CD14-positive monocyte (primary cell): ENCODE measurements at places on chromosomes 12 and 14.

- H3K27me3 ChIP-seq, result no peaks in the 10 kb centered on the region
- peak; percentile 46 for DNase-seq
- H3K36me3 ChIP-seq, result no peaks in the 10 kb centered on the region
- peak overlapping the region; percentile 45 for H3K4me3 ChIP-seq
- H3K27ac ChIP-seq, result no peak overlapping the region
Measured at GRCh38 chr12:46661110-46661845, 164.5 kb downstream of the SLC38A4 start.

- DNase-seq, result no peak
- no peak overlapping the region for H3K4me3 ChIP-seq
- H3K27ac ChIP-seq, result no peak overlapping the region
- no peaks in the 10 kb centered on the region for H3K36me3 ChIP-seq
Measured at GRCh38 chr12:130280742-130281141, 56.9 kb upstream of the PIWIL1 start.

DNA sequence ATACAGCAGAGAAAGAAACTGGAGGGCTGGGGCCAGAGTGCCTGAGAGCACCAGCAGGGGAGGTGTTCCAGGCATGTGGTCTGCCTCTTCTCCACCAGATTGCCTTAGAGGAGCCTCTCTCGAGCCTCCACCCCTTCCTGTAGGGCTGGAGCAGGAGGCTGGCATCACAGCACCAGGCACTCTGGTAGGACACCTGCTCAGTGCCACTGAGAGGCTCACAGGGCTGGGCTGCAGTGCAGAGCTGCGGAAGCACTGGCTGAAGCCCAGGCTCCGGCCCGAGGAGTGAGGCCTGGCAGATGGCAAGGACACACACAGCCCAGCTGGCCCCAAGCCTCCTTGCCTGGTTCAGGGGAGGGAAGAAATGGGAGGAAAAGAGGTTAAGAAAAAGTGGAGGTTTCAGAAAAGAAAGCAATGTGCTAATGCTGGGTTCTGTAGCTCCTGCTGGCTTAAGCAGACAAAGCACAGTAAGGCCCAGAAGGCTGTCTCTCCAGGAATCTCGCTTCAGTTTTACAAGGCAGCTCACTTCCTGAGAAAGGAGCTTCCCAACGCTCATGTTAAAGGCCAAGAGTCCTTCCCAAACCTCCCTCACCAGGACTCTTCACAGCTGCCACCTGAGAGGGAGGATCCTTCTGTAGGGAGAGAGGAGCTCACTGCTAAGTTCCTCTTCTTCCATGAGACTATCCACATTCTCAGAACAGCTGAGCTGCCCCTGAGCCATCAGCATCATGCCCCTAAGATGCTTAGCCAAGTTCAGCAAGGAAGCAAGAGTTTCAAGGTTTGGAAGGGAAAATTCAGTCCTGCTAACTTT, 23.8 kb downstream of the SPTB start:
- H3K27ac ChIP-seq, result no peak overlapping the region
- peaks cover 6% of the 10 kb centered on the region for H3K4me1 ChIP-seq
- DNase-seq, result no peak
- no peak overlapping the region for H3K4me3 ChIP-seq

- H3K27ac ChIP-seq, result no peak overlapping the region
- H3K4me1 ChIP-seq, result peaks cover 15% of the 10 kb centered on the region
- H3K4me3 ChIP-seq, result no peak overlapping the region
- no peaks in the 10 kb centered on the region for H3K27me3 ChIP-seq
- no peaks in the 10 kb centered on the region for H3K36me3 ChIP-seq
Measured at GRCh38 chr12:123070267-123071081, 80.4 kb downstream of the PITPNM2 start.

DNA sequence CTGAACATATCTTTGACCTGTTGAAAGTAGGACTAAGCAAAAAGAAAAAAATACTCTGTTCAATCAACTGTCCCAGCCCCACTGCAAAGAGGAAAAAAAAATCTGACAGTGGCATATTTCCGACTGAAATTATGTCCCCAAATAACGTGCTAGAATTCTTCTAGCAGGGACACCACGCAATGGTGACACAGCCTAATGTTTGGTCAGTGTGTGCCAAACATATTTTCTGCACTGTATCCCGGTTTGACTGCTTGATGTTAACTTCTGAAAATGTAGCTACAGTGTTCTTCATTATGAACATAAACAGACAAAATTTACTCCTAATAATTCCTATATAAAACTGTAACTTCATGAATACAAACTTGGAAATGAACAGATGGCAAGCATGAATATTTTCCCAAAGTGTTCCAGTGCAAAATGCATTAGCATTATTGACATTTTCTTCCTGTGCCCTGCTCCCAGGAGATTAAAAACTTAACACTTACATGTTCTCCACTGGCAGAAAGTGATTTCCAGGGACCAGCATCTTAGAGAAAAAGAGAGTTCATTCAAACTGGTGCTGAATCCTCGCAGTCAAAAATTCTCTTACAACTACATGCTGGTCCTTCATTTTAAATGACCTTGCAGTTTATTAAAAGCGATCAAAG, 72.4 kb upstream of the SYT1 start:
- no peak overlapping the region for H3K4me3 ChIP-seq
- no peaks in the 10 kb centered on the region for H3K4me1 ChIP-seq
- H3K27me3 ChIP-seq, result no peaks in the 10 kb centered on the region

DNA sequence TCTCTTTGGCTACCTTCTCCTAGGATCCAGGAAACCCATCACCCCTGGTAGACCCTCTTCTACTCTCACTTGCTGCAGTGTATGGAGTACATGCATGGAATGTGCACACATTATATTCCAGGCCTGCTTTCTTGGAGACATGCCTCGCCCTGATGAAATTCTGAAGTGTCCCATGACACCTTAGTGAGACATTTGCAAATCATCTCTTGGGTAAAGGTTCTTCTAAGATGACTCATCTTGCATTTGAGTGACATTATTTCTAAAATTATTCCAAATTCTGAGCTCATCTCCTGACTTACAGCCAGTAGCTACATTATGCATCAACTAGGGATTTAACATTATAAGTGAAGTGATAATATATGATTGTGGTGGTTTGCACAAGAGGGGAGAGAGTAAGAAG, 49.8 kb downstream of the SDR9C7 start:
- H3K27ac ChIP-seq, result no peak overlapping the region
- no peak overlapping the region for H3K4me3 ChIP-seq
- no peaks in the 10 kb centered on the region for H3K27me3 ChIP-seq
- no peak for DNase-seq
- H3K36me3 ChIP-seq, result no peaks in the 10 kb centered on the region

GRCh38 chr12:102182635-102183034, 15.0 kb downstream of the PMCH start:
- H3K27ac ChIP-seq, result peak overlapping the region; percentile 60
- H3K36me3 ChIP-seq, result no peaks in the 10 kb centered on the region
- no peak overlapping the region for H3K4me3 ChIP-seq
- DNase-seq, result peak; percentile 27
- H3K27me3 ChIP-seq, result no peaks in the 10 kb centered on the region
- H3K4me1 ChIP-seq, result peaks cover 10% of the 10 kb centered on the region

DNA sequence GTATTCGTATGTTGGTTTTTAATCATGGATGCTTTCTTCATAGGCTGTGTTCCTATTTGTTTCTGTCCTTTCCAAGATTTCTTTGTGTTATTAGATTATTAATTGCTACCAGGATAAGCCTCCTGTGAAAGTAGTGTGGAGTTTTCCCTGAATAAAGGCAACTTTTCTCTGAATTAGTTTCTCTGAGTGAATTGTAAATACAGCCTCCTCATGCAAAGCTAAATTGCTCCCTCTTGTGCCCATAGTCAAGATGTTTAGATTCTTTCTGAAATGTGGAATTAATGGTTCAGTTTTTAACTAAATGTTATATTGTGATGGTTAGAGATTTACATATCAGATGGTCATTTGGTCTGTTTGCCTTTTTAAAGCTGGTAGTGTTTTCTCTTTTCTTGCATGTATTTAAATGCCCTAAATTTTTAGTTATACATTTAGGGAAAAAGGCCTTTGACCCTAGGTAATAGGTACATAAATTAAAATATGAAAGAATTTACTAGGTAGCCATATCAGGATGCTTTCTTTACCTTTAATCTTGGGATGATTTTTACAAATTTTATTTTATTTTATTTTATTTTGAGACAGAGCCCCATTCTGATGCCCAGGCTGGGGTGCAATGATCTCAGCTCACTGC, 8.9 kb downstream of the APAF1 start:
- H3K36me3 ChIP-seq, result peaks cover 85% of the 10 kb centered on the region
- DNase-seq, result peak; percentile 48
- H3K27me3 ChIP-seq, result no peaks in the 10 kb centered on the region
- no peaks in the 10 kb centered on the region for H3K4me1 ChIP-seq
- no peak overlapping the region for H3K27ac ChIP-seq

DNA sequence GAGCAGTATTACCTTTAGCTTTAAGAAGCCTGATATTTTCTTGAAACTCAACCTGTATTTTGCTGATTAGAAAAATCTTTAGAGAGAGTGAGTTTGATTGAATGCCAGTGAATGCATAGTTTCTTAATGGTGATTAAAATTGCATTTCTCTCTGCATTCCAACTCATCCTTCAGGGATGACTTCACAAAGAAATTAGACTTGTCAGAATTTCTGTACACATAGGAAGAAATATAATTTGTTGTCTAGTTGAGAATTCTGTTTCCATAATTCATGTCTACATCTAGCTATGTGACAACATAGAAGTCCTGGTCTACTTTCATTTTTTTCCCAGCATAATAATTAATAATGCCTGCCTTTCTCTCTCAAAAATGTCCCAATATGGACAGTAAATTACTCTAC, 136.6 kb downstream of the OTOGL start:
- DNase-seq, result no peak
- no peak overlapping the region for H3K4me3 ChIP-seq
- H3K4me1 ChIP-seq, result no peaks in the 10 kb centered on the region
- no peak overlapping the region for H3K27ac ChIP-seq
